ENCODE measurements at places on chromosomes 6 and 20.

GRCh38 chr6:121810158-121811032 lies 374.9 kb downstream of the GJA1 start:
- DNase-seq, result no peak

DNA sequence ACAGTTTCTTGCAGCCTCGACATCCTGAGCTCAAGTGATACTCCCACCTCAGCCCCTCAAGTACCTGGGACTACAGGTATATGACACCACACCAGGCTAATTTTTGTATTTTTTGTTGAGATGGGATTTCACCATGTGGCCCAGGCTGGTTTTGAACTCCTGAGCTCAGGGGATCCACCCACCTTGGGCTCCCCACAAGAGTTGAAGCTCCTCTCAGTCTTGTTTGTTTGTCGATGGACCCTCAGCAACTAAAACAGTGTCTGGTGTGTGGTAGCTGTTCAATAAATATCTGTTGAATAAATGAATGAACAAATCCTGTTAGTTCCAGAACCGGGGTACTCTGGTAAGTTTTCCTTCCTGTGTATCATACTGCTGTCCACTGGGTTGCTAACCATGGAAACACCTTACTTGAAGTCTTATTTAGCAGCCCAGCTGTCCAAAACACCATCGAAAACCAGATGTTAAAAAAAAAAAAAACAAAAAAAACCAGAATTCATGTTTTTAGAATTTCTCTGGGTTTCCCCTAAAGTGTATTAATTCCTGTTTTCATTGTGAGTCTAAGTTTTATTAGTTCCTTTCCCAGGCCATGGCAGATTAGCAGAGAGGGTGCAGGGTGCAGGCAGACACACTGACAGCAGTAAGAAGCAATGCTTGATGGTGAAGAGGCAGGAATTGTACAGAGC lies 7.8 kb upstream of the EZR start:
- no peak for DNase-seq

GRCh38 chr6:64538722-64539121 lies 903.1 kb downstream of the PHF3 start:
- no peak for DNase-seq

GRCh38 chr6:19836799-19837510 lies at the start of gene ID4:
TSS of gene ID4 (plus strand) at chr6:19837370. CDS start at chr6:19837755, 385 bp downstream.
- DNase-seq, result no peak

DNA sequence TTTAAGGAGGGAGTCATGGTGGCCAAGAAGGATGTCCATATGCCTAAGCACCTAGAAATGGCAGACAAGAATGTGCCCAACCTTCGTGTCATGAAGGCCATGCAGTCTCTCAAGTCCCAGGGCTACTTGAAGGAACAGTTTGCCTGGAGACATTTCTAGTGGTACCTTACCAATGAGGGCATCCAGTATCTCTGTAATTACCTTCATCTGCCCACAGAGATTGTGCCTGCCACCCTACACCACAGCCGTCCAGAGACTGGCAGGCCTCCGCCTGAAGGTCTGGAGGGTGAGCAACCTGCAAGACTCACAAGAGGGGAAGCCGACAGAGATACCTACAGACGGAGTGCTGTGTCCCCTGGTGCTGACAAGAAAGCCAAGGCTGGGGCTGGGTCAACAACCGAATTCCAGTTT lies 115.0 kb downstream of the HFE start:
- no peak for DNase-seq

DNA sequence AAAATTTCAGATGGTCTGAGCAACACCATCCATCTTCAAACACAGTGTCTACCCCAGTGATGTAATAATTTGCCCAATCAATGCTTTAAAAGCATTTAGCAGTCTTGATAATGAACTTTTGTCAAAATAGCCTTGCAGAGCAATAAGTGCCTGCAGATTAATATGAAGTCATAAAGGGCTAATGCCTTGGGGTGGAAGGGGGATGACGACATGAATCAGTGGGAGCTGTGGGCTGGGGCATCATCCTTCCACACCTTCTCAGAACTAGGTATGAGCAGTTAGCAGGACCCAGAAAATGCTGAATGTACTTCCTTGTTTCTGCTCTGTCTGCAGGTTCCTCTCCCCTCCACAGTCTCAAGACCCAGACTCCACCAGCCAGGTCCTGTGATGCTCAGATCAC lies 166.2 kb upstream of the MAFB start:
- no peak for DNase-seq

DNA sequence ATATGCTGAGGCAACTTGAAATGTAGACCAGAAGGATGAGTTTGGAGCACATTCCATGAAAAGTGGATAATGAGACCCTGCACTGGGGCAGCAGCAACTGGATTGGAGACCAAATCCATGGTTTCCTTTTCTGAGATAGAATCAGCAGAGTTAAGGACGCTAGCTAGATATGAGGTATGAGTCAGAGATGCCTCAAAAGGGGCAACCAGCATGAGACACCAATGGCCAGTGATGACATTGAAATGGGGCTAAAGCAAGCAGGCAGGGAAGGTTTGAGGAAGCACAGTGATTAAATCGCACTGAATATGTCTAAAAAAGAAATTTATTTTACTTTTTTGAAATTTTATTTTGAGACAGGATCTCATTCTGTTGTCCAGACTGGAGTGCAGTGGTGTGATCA lies 802.4 kb downstream of the TFAP2A start:
- no peak for DNase-seq

- DNase-seq, result no peak
These were observed 1.9 kb upstream of the NR2E1 start for GRCh38 chr6:108163644-108164542.
